K562 (cell line): ENCODE measurements at places on chromosomes 2 and 18.
A peak's percentile ranks its signal among the peaks of the same experiment; 100 is the strongest.

DNA sequence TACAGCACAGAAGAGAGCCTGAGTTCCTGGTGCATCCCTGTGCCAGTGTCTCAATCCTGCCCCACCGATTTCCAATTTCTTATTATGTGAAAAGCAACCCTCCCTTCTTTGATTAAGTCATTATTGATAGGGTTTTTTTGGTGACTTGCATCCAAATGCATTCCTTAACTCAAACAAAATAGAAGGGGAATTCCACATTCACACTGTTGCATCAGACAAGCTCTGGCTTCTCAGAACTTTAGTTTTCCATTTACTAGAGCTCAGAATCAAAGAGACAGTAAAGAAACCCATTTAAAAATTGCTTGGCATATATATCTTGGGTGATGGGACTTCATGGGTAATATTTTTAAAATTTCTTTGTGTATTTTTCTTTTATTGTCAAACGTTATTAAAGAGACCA, 13.8 kb upstream of the TMEM200C start:
- no peak for DNase-seq

- no peak for DNase-seq
These were observed 774.7 kb downstream of the METTL4 start for GRCh38 chr18:1796636-1797035.

DNA sequence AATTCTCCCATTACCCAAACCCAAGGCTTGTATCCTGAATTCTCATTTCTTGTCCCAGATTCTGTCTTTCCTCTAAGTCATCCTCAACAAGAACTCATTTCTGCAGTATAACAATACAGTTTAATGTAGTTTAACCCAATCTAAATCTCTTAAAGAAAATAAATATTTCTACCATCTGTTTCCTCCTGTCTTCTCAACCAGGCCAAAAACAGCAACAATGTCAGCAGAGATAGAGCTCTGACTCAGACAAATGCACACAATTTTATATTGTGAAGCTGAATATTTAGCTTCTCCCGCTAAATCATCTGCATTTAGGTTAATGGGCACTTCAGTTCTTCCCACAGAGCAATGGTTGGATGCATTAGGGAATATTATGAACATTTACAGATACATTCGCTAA, 35.7 kb upstream of the KYNU start:
- DNase-seq, result no peak

- no peak for DNase-seq
These were observed 5.4 kb downstream of the TGFBRAP1 start for GRCh38 chr2:105324101-105324500.

DNA sequence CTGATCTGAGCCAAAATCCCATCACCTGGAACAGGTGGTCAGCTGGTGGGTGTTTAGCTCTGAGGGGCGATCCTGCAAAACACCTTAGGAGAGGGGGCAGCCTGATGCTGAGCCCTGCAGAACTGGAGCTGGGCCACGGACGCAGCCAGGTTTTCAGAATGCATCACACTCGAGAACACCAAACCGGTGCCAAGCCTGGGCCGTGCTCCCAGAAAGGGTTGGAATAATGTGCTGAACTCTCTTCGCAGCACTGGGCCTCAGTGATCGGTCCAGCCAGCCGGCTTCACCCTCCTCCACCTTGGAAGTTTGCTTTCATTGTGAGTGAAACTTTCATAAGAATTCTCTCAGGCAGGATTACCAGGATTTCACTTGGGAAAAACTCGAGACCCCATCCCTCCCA, 56.5 kb upstream of the TTC39C start:
- no peak for DNase-seq

GRCh38 chr2:220034426-220035130, 407.1 kb downstream of the SLC4A3 start:
- no peak for DNase-seq

GRCh38 chr2:46001290-46001689, 295.9 kb upstream of the EPAS1 start:
- no peak for DNase-seq

DNA sequence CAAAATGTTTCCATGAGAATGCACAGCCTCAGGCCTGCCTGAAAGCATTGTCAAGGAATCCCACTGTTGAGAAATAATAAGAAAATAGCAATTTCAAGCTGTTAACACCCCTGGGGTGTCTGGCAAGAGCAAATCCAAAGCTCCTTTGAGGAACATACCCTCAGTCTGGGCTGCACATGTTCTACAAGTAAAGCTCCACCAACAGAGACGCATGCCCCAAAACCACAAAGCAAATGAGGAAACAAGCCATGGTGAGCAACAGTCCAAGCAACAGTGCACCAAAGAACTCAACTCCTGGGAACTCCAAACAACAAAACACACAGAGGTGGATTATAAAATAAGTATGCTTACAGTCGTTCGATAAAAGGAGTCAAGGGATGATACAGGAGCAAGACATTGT, 40.3 kb downstream of the CYP27C1 start:
- no peak for DNase-seq

- no peak for DNase-seq
These were observed 49.2 kb upstream of the OTOS start for GRCh38 chr2:240189686-240190085.

- DNase-seq, result peak; percentile 84
These were observed 655 bp downstream of the NPPC start for GRCh38 chr2:231925303-231926179.

DNA sequence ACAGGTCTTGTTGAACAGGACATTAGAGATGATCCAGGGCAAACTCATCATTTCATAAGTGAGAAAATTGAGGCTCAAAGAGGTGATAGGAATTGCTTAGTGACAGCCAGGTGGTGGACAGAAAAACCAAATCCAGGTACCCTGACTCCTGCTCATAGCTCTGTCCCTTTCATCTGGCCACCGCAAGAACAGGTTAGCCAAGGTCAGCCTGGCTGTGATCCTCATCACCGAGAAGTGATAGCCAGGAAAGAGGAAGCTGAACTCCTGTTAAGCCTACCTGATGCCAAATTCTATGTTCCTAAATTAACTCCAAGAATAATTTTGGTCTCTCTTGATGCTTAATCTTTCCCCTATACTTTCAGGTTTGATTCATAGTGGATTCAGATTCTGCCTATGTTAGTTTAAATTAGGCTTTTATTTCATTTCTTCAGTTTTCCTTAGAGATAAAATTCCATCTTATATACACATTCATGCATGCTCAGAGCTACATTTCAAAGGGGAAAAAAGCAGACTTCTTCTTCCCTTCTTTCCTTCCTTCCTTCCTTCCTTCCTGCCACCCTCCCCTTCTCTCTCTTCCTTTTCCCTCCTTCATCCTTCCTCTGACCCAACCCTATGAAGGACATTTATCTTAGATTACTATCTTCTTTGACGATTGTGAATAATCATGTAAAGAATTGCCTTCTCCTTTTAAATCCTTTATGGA, 17.3 kb upstream of the CRIM1 start:
- DNase-seq, result no peak

DNA sequence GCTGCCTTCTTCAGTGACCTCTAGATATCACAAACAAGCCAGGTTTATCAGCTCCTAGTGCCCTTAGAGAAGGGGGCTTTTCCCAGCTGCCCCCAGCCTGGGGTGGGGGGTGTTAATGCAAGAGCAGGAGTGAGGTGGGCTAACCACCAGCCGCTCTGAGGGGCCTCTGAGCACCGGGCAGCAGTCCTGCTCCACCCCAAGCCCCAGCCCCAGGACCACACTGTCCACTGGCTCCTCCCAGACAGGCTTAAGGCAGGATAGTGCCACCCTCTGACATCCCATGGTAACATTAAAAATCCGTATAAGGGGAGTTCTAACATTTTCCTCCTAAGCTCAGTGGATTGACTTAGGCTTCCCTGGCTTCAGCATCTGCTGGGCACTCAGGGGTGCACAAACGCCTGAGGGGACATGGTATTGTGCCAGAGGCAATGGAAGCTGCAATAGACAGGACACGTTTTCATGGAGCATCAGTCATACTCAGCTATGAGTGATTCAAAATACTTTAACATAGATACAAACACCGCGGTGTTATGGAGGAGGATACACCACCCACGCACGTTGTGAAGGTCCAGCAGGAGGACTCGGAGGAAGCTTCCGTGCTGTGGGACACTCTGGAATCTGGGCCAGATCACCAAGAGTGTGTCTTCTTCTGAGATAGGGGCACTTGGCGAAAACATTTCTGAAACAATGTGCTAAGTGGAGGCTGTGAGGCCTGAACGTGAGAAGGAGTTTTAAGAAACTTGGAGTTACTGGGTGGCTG, 112.7 kb upstream of the EPC2 start:
- DNase-seq, result no peak

GRCh38 chr2:215654148-215654819, 218.4 kb upstream of the FN1 start:
- DNase-seq, result no peak

DNA sequence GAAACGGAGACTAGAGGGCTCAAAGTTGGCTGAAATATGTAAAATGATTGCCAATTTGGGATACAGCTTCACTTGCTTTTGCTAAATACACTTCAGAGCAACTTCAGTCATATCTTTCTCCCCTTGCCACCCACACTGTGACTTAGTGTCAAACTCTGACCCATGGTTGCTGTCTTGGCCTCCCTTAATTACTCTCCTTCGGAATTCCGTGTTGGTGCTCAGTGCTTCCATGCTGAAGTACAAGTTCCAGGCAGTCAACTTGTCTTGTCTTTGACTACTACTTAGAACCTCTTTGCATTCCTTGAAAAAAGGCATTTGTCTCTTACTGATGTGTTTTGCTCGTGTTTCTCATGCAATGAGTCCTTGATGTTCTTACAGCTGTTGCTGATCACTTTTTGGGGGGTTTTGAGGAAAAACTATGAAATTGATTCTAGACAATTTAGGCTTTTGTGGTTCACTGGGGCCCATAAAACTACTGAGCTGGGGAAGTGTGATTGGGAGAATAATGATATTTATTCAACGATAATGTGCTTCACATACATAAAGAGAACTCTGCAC, 146.0 kb downstream of the UBE2E3 start:
- DNase-seq, result no peak

DNA sequence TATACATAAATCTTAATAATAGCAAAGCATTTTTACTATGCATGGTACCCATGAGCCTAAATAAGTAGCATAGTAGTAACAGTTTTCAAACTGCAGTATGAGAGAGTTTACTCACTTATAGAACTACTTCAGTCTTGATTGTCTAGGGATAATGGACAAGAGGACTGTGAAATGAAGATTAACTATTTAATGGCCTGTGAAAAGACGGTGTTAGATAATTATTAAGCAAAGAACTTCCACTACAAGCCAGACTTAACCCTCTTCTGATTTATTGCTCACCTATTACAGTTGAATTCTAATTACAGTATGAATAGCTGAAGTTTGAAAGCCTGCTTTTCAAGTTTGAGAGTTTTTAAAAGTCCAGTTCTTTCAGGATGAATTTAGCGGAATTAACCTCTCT, 18.9 kb downstream of the PIK3C3 start:
- DNase-seq, result no peak

- DNase-seq, result no peak
These were observed 115.9 kb downstream of the RPIA start for GRCh38 chr2:88807237-88807962.

DNA sequence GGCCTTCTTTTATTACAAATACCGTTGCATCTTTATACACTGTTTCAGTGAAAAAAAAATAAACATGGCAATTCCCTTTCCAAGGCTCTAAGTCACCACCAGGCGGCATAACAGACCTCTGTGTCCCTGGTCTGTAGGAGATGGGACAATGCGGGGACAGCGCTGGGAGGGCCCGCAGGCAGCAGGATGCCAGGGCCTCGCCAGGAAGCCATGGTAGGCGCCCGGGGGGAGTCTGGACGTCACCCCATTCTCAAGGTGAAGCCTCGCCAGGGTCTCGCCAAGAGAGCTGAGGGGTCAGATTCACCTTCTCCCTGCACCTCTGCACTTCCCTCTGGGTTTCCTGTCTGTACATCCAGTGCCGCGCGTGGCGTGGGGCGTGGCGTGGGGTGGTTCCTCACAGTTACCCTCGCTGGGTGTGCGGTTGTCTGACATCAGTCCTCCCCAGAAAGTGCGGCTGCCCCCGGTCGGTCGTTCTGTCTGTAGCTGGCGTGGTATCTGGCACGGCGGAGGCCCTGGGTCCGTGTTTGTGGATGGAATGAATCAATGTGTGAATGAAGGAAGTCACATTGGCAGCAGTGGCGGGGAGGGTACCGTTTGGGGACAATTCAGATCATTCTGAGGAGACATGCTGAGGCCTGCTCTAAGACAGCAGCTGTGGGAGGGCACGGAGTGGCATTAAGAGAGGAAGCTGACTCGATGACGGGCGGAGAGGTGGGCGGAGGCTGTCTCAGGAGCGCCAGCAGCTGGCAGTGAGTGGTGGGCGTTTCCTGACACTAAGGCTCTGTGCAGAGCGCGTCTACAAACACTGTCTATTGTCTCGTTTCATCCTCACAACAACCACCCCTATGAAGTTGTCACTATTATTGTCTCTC, 46.0 kb downstream of the LRRFIP1 start:
- peak; percentile 60 for DNase-seq

DNA sequence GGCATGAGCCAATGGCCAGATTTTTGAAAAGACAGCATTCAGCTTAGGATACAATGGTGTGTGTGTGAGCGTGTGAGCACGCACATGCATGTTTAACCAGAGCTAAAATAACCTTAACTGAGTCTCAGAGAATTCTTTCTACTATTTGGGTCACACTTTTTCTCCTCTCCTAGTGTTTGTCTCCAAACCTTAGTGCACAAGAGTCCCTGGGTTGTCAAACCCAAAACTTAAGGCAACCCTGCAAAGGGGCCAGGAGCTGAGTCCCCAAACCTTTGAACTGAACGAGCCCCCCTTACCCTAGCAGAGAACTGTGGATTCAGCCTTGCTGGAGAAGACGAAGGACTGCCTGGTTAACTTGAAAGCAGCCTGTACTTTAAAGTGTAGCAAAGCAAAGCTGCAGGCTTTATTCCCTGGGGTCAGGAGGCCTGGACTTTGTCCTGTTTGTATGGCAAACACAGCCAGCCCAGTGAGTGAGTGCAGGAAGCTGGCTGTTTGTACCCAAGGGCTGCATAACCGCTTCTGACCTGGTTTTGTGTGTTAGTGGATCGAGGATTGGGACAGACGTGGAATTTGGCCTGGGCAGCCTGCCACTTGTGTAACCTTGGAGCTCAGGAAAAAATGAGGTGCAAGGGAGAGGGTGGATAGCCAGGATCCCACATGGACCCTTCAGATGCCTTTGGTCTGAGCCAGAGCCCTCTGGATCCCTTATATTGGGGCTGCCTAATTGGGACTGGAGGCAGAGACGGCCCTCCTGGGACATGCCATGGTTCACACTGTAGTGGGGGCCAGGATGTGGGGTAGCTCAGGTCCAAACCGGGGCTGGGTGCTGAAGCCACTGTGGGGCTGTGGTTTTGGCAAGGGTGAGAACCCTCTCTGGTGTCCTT, 6.4 kb upstream of the PSMD1 start:
- DNase-seq, result no peak

GRCh38 chr2:120904830-120905234, 169.2 kb downstream of the GLI2 start:
- no peak for DNase-seq

- DNase-seq, result no peak
These were observed 212.6 kb upstream of the SP5 start for GRCh38 chr2:170502361-170503130.
